ENCODE measurements at places on chromosomes 4 and X.

- no peak for DNase-seq
Observed at GRCh38 chr4:32147446-32148085, 1427.4 kb downstream of the PCDH7 start.

DNA sequence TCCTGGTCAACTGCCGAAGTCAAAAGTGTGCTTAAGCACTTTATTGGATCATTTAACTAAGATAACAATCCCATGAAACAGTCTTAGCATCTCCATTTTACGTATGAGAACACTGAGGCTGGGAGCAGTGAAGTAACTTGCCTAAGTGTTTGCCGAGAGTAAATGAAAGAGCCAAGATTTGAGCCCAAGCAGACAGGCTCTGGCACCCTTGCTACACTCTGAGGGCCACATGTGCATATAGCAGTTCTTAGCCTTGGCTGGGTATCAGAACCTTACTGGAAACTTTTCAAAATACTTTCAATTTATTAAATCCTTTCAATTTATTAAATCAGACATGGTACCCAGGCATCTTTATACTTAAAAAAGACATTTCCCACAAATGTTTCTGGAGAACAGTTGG, 225.9 kb downstream of the NR3C2 start:
- no peak for DNase-seq

DNA sequence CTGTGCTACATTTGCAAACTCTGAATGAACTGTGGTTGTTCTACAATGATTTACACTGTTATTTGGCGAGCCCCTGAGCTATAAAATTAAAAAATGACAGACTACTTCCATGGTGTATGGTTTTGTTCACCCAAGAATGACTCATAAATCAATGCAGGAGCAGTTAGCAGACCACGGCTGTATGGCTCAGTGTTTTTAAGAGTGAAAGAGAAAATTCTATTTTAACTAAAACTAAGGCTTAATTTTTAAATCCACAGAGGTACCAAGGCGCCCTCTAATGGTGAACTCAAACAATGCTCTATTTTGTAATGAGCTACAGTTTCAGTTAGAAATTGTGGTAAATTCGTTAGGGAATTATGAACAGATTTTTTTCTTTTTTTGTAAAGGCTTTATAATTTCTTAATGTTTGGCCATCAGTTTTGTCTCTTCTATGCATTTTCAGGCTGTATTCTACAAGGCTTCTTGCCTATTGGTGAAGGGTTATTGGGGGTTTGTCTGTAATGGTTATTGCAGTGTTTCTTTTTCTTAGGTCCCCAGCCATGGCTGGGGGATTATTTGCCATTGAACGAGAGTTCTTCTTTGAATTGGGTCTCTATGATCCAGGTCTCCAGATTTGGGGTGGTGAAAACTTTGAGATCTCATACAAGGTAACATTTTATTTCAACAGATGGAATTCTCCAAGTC, 32.5 kb downstream of the HMGB2 start:
- DNase-seq: peak; percentile 49

DNA sequence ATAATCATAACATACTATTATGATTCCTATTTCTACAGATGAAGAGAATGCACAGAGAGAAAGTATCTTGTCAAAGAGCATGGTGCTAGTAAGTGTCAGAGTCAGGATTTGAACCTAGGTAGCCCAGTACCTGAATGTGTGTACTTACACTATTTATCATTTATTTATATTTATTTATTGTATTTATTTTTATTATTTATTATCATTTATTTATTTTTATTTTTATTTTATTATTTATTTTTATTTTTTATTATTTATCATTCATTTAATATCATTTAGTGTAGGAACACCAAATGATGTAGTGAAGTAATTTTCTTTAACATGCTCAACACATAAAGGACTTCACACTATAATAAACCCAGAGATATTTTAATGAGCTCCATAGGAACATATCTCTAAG, 209.4 kb upstream of the ZFP42 start:
- DNase-seq: no peak

DNA sequence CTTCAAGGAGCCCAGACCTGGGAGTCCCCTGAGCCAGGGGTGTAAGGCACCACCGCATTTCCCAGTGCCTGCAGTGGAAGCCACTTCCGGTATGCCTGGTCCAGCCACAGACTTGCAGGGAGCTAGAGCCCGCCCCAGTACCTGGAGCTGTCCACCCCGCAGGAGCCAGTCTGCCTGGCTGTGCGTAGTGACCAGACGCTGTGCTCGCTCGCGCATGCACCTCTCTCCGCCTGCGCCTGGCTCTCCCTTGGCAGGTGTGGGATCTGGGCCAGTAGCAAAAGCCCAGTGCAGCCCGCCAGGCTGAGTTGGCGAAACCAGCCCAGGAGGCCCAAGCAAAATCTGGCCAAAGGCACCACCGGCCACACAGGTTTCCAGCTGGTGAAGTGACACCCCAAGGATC, 973.7 kb upstream of the AGA start:
- peak; percentile 90 for DNase-seq

- DNase-seq: no peak
Observed at GRCh38 chr4:181018472-181018871, 1224.7 kb upstream of the TENM3 start.

DNA sequence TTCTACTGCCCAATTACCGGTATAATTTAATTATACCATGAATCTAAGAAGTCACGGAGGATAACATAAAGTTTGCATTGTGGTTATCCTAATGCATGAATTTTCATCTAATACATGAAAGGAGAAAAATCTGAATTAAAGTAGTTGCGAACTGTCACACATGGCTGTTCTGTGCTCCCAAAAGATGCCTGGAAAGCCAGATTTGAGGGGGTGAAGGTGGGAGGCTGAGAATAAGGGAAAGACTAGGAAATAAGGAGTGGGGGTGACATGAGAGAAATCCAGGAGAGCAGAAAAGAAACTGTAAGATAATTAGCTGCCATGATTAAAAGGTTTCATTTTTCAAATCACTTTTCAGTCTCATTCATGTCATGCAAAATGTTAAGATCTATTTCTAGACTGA, 1582.7 kb downstream of the STIM2 start:
- no peak for DNase-seq

All from DMS53 (cell line).